NCI-H774 (cell line): ENCODE measurements at places on chromosomes 4 and X.

DNA sequence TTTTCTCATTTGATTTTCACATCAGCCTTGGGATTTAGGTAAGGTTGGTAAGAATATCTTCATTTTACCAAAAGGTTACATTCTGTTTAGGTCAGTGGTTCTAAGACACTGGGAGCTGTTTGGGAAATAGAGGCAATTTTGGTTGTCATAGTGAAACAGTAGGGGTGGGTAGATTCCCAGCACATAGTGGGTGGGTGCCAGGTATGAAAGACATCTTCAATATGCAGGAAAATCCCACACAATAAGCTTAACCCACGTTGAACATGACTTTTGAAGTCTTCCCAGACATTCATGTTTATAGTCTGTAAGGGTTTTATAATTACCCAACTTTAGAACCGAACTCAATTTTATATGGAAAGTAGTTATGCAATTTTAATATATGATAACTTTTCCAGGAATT lies 249.6 kb downstream of the SNCA start:
- DNase-seq = no peak

GRCh38 chr4:61739887-61740286 lies 539.8 kb downstream of the ADGRL3 start:
- no peak for DNase-seq

DNA sequence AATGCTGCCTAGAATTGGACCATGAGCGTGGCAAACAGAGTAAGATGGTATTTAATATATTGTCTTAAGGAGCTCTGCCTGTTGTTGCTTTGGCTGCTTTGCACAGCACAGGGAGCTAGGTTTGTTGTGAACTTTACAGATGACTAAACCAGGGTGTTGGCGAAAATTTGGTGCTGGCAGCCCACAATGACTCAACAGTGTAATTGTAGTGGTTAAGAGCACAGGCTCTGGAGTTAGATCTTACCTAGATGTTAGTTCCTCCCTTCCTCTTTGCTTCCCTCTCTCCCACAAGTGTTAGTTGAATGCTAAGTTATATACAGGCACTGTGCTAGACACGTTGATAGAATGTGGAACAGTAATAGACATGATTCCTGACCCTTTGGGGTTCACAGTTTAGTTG lies 128.9 kb upstream of the TRPC5 start:
- no peak for DNase-seq

- DNase-seq = no peak
Measured at GRCh38 chr4:4862071-4862551, 2.6 kb downstream of the MSX1 start.

GRCh38 chr4:26299254-26299882 lies 21.4 kb upstream of the RBPJ start:
- DNase-seq = no peak

DNA sequence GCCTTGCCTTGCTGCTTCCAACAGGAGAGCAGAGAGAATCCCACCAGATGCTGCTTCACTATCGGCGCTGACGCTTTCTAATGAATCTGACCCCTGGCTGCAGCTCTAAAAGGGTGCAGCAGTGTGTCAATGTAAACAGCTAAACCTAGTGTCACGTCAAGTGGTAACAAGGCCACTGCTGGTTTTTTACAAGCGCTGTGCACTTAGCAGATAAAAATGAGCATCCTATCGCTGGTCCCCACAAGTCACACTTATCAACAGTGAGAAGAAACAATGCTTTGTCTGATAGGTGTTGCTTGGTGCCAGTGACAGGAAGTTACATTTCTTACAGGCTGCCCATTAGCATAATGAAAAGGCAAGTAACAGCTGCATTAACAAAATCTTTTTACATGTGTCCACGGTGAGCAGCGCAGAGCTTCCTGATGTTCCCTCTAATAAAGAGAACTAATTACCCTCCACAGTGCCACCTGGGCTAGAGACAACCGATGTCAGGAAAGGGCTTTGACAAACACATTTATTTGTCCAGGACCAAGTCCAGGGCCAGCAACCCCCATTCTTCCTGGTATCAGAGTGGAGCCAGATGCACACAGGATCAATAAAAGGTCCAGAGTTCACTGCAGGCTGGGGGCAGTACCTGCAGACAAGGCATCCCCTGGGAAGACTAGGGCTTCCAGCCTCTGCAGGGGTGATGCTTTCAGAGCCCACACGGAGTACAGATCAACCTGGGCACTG lies 176.0 kb downstream of the MGST2 start:
- peak; percentile 37 for DNase-seq

GRCh38 chr4:70868778-70869177 lies 29.1 kb upstream of the GRSF1 start:
- no peak for DNase-seq

DNA sequence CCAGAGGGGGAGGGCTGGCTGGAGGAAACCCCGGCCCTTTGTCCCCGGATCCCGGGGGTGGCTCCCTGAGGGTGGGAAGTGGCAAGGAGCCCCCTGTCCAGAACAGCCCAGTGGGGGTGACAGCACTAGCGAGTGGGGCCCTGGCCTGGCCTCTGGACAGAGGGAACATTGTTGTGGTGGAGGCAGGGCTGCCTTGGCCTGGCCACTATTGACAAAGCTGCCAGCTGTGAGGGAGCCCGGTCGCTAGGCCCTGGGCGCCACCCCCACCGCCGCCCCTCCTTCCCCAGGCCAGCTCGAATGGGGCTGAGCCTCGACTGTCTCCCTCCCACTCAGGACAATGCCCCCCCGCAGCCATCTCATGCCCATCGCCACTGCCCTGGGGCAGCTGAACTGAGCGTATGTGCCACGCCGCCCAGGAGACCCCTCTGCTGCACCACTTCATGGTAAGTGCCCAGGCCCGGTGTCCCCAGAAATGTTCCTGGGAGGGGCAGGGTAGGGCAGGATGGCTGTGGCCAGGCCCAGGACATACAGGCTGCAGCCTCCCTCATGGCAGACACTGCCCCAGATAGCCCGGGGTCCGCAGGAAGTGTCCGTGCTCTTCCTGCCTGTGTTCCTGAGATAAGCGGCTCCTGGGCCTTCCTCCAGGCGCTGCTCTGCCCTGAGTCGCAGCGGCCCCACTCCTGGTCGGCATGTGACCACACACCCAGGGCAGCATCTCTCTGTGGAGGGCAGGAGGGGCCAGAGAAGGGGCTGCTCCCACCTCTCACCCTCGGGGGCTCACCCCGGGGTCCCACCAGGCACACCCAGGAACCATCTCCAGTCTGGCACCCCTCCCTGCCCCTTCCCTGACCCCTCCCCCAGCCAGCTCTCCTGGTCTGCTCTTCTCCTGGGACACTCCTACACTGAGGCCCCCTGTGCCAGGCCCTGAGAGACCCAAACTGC lies 1.4 kb downstream of the PLXNB3 start:
- no peak for DNase-seq

DNA sequence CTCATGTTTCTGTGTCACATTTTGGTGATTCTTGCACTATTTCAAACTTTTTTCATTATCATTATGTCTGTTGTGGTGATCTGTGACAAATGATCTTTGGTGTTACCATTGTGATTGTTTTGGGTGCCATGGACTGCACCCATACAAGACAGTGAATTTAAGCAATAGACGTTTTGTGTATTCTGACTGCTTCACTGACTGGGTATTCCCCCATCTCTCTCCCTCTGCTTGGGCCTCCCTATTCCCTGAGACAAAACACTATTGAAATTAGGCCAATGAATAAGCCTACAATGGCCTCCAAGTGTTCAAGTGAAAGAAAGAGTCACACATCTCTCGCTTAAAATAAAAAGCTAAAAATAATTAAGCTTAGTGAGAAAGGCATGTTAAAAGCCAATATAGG lies 60.2 kb downstream of the BANK1 start:
- DNase-seq = no peak

GRCh38 chrX:79336869-79337815 lies 30.0 kb downstream of the ITM2A start:
- no peak for DNase-seq

GRCh38 chr4:41512136-41512535 lies 25.8 kb upstream of the LIMCH1 start:
- no peak for DNase-seq

DNA sequence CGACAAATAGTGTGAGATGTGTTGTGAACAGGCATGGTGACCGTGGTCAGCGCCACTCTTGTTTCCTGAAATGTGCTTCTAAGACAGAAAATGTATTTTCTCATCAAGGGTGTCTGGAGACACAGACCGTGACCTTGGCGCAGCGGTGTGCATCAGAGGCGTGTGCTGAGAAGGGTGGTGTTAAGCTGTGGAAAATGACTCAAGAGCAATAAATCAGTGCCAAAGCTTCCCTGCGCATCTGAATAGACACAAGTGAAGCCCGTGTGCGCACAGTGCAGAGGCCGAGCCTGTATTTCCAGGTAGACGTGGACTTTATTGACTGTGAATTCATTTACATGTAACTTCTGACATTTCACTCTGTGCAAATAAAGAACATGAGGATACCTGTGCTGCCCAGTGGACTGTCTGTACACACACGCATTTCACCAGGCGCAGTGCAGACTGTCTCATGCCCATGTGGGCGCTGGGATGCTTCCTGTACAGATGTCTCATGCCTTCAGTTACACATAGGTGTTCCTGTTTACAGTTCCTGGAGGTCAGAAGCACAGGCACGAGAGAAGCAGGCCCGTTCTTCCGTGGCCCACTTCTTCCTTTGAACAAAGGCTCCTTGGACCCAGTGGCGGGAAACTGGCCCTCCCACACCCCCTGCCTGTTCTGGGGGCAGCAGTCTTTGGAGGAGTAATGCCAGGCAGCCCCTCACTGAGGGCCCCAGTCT lies 31.9 kb downstream of the NSG1 start:
- no peak for DNase-seq

GRCh38 chrX:104567506-104567905 lies 1.5 kb downstream of the IL1RAPL2 start:
- no peak for DNase-seq
